ENCODE measurements at places on chromosomes 5 and 9. TPM values are rescaled to one million over a fixed set of nuclear protein-coding genes. Genes with fewer than 3 reads are reported as not detected.

CNTLN gene
- not detected for polyA plus RNA-seq

PCDHGA11 gene
- not detected for polyA plus RNA-seq

GRCh38 chr9:80085668-80086067 lies 513.9 kb downstream of the TLE4 start:
- H3K4me1 ChIP-seq: no peaks in the 10 kb centered on the region
- no peaks in the 10 kb centered on the region for H3K36me3 ChIP-seq
- H3K27ac ChIP-seq: no peak overlapping the region
- DNase-seq: no peak

- H3K4me3 ChIP-seq: no peak overlapping the region
- no peaks in the 10 kb centered on the region for H3K4me1 ChIP-seq
- H3K27ac ChIP-seq: no peak overlapping the region
- no peak for DNase-seq
These were observed 245.0 kb downstream of the FAM114A2 start for GRCh38 chr5:153793699-153794098.

FOXI1 gene
- not detected for polyA plus RNA-seq

GRCh38 chr5:10856071-10856470 lies 95.0 kb upstream of the DAP start:
- no peaks in the 10 kb centered on the region for H3K4me1 ChIP-seq
- H3K4me3 ChIP-seq: no peak overlapping the region
- no peaks in the 10 kb centered on the region for H3K36me3 ChIP-seq
- no peak for DNase-seq
- H3K27ac ChIP-seq: no peak overlapping the region

- H3K27ac ChIP-seq: no peak overlapping the region
- H3K36me3 ChIP-seq: no peaks in the 10 kb centered on the region
- DNase-seq: no peak
- H3K4me1 ChIP-seq: no peaks in the 10 kb centered on the region
These were observed 222.5 kb upstream of the IL12B start for GRCh38 chr5:159552751-159553150.

- no peak for DNase-seq
- H3K27me3 ChIP-seq: no peaks in the 10 kb centered on the region
- H3K27ac ChIP-seq: no peak overlapping the region
- H3K36me3 ChIP-seq: no peaks in the 10 kb centered on the region
These were observed 1.9 kb downstream of the HSD17B4 start for GRCh38 chr5:119454171-119454570.

DNA sequence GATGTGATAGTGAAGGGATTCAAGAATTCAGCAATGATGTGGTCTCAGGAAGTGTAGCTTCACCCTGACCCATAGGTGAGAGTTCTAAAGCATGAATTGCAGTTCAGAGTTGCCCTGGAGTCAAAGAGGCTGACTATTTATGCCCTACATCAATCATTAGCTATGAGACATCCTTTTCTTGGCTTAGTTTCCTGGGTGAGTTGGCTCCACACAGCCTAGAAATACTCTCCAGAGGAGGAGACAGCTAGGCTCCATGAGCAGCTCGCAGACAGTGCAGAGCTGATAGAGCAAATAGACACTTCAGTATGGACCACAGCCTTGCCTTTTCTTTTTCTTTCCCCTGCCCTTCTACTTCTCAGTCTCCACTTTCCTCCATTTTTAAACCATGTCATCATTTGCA lies 1651.8 kb downstream of the MAT2B start:
- H3K27ac ChIP-seq: no peak overlapping the region
- no peaks in the 10 kb centered on the region for H3K4me1 ChIP-seq
- no peak overlapping the region for H3K4me3 ChIP-seq
- DNase-seq: no peak

- no peak for DNase-seq
- H3K4me1 ChIP-seq: no peaks in the 10 kb centered on the region
- H3K36me3 ChIP-seq: no peaks in the 10 kb centered on the region
These were observed 24.2 kb upstream of the NREP start for GRCh38 chr5:111781200-111781599.

DNA sequence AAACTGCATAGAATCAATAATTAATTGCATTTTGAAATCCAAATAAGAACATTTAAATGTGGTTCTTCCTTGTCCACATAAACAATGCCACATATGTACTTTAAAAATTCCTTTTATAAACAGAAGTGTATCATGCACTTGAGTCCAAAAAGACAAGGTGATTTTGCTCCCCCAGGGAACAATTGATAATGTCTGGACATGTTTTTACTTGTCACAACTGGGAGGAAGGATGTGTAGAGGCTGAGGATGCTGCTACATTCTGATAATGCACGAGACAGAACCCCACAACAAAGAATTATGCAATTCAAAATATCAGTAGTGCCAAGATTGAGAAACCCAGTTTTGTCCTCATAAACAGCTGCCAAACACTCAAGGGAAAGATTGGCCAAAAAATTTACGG lies 181.1 kb upstream of the ISL1 start:
- no peak overlapping the region for H3K4me3 ChIP-seq
- no peak overlapping the region for H3K27ac ChIP-seq
- H3K27me3 ChIP-seq: no peaks in the 10 kb centered on the region
- no peaks in the 10 kb centered on the region for H3K4me1 ChIP-seq
- no peaks in the 10 kb centered on the region for H3K36me3 ChIP-seq

DNA sequence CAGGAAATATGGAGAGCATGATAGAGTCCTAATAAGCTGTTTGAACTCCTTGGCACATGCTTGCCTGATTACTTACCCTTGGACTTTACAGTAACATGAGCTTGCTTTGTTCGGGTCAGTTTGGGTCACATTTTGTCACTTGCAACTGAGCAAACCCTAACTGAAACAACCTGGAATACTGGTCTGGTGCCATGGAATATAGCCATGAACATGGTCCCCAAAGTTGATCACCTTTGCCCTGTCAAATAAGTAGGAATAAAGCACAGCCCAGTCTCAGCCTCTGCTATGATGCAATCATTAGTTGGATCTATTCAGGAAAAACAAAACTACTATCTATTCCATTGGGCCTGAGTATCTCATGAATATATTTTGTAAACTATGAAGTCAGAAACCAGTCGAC lies 18.2 kb downstream of the CDO1 start:
- no peak for DNase-seq
- H3K27ac ChIP-seq: no peak overlapping the region
- H3K4me3 ChIP-seq: no peak overlapping the region
- H3K27me3 ChIP-seq: peaks cover 10% of the 10 kb centered on the region

DNA sequence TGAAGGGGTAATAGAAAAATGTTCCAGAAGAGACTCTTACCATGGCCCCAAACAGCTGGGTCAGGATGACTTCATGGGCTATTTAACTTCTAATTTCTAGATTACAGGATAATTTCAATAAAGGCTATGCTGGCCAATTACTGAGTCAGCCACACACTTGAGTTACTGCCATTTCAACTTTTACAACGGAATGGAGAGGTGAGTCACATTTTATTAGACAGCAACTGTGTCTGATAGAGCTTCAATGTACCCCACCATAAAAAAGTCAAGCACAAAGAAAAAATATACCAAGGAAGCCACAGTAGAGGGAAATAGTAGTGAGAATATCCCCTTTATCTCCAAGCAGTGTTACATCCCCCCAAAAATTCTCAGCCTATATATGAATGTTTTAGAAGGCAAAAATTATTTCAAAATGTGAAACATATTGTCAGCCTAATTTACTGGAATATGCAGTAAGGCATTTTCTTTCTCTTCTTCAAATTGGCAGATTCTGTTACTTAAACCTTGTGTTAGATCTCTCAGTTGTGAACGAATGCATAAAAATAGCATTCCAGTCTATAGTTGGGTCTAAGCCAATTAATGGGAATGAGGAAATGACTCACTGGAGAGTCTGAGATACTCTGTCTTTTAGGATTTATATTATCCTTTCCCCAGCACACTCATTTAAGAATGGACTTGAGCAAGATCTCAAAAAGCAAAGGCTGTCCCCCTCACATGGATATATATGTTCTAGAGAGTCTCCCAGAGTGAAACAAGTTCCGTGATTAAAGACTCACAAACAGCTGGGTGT lies 47.1 kb upstream of the RAI14 start:
- peaks cover 2% of the 10 kb centered on the region for H3K27me3 ChIP-seq
- no peak overlapping the region for H3K27ac ChIP-seq
- no peak overlapping the region for H3K4me3 ChIP-seq
- H3K4me1 ChIP-seq: no peaks in the 10 kb centered on the region

- no peak for DNase-seq
- no peak overlapping the region for H3K4me3 ChIP-seq
- H3K4me1 ChIP-seq: no peaks in the 10 kb centered on the region
- H3K27ac ChIP-seq: no peak overlapping the region
- no peaks in the 10 kb centered on the region for H3K27me3 ChIP-seq
These were observed 16.5 kb upstream of the TRIM14 start for GRCh38 chr9:98135558-98135934.

BNC2 gene
- polyA plus RNA-seq: not detected

GRIA1 gene
- polyA plus RNA-seq: not detected

- peaks cover 18% of the 10 kb centered on the region for H3K36me3 ChIP-seq
- peaks cover 44% of the 10 kb centered on the region for H3K4me1 ChIP-seq
- peak within 1 kb of the TSS; percentile 87 for H3K4me3 ChIP-seq
- no peaks in the 10 kb centered on the region for H3K27me3 ChIP-seq
These were observed at the start of gene SNAPC3 for GRCh38 chr9:15422372-15423230. Gene SNAPC3, plus strand, starts transcription at chr9:15422876. Its CDS starts 4 bp downstream, at chr9:15422880.

MAMDC4 gene
- polyA plus RNA-seq: not detected

GRCh38 chr9:115289757-115290208 lies 171.8 kb upstream of the TNC start:
- no peak overlapping the region for H3K27ac ChIP-seq
- no peaks in the 10 kb centered on the region for H3K27me3 ChIP-seq
- no peak overlapping the region for H3K4me3 ChIP-seq
- no peaks in the 10 kb centered on the region for H3K36me3 ChIP-seq

DNA sequence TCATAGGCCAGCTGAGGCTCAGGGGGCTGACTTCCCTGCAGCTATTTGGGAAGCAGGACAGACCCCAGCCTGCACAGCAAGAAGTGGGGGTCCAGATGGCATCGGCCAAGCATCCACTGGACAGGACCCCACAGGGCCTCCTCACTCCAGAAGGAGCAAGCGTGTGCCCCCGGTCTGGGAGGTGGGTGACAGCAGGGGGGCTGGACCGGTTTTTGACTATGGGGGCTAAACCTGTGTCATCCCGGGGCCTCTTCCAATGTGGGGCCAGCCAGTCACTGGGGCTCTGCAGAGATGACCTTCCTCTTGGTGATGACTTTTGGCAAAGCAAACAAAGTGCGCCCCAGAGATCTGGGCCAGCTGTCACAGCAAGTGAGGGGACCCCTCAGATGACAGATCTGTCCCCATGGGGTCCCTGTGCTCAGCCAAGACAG lies 163.9 kb downstream of the OLFM1 start:
- no peaks in the 10 kb centered on the region for H3K36me3 ChIP-seq
- H3K4me3 ChIP-seq: no peak overlapping the region
- H3K27me3 ChIP-seq: no peaks in the 10 kb centered on the region
- no peak overlapping the region for H3K27ac ChIP-seq
- no peaks in the 10 kb centered on the region for H3K4me1 ChIP-seq
- DNase-seq: no peak

DNA sequence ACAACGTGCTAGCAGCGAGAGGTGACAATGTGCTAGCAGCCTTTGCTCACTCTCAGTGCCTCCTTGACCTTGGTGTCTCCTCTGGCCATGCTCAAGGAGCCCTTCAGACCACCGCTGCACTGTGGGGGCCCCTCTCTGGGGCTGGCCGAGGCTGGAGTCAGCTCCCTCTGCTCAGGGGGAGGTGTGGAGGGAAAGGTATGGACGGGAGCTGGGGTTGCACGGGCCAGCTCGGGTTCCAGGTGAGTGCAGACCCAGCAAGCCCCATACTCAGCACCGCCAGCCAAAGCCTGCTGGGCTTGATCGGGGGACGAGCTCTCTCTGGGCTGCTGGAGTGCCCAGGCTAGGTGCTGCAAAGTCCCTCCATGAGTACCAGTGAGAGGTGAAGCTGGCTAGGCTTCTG lies 180.2 kb downstream of the TRIM36 start:
- no peaks in the 10 kb centered on the region for H3K27me3 ChIP-seq
- no peak overlapping the region for H3K27ac ChIP-seq
- H3K4me1 ChIP-seq: no peaks in the 10 kb centered on the region
- H3K4me3 ChIP-seq: no peak overlapping the region
- DNase-seq: no peak

- DNase-seq: no peak
- no peaks in the 10 kb centered on the region for H3K4me1 ChIP-seq
- no peak overlapping the region for H3K27ac ChIP-seq
- no peaks in the 10 kb centered on the region for H3K36me3 ChIP-seq
These were observed 43.3 kb downstream of the TLR4 start for GRCh38 chr9:117747386-117747970.

ENTREP1 gene
- polyA plus RNA-seq: not detected

DNA sequence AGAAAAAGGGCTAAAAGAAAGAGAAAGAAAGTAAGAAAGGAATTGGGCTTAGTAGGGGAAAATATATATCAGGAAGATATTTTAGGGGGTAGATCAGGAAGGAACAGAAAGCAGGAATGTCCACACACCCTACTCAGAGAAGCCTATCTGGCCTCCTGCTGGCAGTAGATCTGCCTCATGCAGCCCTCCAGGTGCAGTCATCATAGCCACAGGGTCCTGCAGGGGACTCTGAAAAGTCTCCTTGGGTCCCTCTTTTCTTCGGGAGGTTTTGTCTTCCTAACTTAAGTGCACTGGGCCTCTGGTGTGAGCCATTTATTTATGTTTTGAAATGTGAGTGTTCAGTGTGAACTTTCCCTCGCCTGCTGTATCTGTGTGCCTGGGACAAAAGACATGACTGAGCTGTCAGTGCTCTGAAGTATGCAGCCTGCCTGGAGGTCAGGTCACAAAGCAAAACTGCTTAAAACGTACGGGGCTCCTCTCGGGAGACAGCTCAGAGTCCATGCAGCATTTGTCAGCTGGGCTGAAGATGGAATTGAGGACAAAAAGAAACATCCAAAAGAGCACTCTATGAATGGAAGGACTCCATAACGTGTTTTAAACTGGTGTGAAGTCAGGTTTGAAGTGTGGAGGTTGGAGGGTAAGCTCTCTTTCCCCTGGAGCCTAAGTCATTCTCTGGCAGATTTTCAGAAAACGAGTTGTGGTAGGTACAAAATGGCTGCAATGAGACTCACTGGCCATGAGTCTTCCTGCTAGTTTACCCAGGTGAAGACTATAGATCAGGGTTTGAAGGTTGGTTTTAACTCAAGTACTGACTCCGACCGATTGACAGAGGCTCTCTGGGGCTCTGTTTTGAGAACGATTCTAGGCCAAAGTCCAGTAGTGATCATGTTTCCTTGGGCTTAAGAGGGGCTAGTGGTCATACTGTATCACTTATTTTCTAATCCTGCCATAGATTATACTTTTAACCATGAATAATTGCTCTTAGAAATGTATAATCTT lies 151.8 kb upstream of the GDNF start:
- DNase-seq: no peak
- H3K4me3 ChIP-seq: no peak overlapping the region
- H3K4me1 ChIP-seq: no peaks in the 10 kb centered on the region

- H3K27me3 ChIP-seq: no peaks in the 10 kb centered on the region
- no peak overlapping the region for H3K27ac ChIP-seq
- H3K4me3 ChIP-seq: no peak overlapping the region
These were observed 70.6 kb upstream of the PCSK1 start for GRCh38 chr5:96503501-96504236.

- H3K27me3 ChIP-seq: peaks cover 10% of the 10 kb centered on the region
- no peak overlapping the region for H3K27ac ChIP-seq
- H3K4me3 ChIP-seq: no peak overlapping the region
These were observed 41.7 kb upstream of the BARX1 start for GRCh38 chr9:93996863-93997262.

SVEP1 gene
- not detected for polyA plus RNA-seq

GRCh38 chr5:170202117-170202516 lies 30.7 kb upstream of the C5orf58 start:
- DNase-seq: no peak
- H3K4me3 ChIP-seq: no peak overlapping the region
- H3K4me1 ChIP-seq: no peaks in the 10 kb centered on the region
- H3K27me3 ChIP-seq: peaks cover 15% of the 10 kb centered on the region

NUDT12 gene
- 1.6 TPM for polyA plus RNA-seq

GRCh38 chr5:114660791-114661190 lies 298.9 kb downstream of the KCNN2 start:
- H3K4me3 ChIP-seq: no peak overlapping the region
- no peaks in the 10 kb centered on the region for H3K4me1 ChIP-seq
- H3K36me3 ChIP-seq: no peaks in the 10 kb centered on the region
- no peak overlapping the region for H3K27ac ChIP-seq
- no peaks in the 10 kb centered on the region for H3K27me3 ChIP-seq
